ENCODE measurements at places on chromosomes 1 and 21.
A peak's percentile ranks its signal among the peaks of the same experiment; 100 is the strongest.

DNA sequence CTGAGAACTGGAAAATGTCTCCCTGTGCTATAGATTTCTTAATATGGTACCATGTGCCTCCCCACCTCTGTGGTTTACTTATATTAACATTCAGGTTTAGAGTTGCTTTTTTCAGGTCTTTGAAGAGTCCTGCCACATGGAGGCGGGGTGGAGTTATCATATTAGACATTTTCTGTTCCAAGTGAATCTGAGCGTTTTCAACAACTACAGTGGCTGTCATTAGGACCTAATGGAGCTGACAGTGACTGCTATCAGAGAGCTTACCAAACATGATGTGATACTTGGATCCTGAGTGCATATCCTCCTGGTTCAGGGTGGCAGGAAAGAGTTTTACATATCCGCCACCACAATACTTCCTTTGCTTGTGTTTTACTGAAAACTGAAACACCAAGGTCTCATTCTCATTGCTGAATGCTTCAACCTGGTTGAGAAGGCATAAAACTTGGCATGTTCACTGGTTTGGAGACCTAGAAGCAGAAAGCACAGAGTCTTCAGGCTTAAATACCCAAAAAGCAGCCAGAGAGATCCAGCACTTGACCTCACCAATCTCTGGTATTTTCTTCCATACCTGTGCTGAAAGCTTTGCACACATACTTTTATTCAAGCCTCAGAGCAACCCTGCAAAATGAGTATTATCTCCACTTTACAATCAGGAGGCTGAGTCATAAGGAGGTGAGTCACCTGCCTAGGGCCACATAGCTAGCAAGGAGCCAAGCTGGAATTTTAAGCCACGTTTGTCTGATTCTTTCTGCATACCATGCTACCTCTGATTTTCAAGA lies 47.4 kb upstream of the OSBPL9 start:
- peak; percentile 17 for DNase-seq

DNA sequence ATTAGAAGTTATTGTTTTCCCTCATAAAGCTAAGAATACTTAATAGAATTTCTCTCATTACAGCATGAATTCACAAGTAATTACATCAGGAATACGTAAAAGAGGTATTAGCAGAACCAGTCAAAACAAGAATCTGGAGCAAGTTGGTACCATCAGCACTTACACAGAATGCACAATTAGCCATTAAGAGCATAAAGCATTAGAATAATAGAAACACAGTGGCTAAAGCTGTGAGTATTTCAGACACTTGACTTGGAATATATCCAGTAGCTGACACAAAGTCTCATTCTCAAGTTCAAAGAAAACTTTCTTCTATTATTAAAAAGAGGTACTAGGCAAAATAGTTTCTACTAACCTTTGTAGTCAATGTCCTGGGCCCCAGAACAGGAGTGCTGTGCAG lies 49.6 kb downstream of the KRTAP19-8 start:
- DNase-seq = no peak

GRCh38 chr21:25887166-25887565 lies 152.4 kb downstream of the GABPA start:
- no peak for DNase-seq

GRCh38 chr1:233673261-233673946 lies 59.5 kb downstream of the KCNK1 start:
- no peak for DNase-seq

- DNase-seq = no peak
These were observed 12.3 kb upstream of the C4BPB start for GRCh38 chr1:207076181-207076955.

DNA sequence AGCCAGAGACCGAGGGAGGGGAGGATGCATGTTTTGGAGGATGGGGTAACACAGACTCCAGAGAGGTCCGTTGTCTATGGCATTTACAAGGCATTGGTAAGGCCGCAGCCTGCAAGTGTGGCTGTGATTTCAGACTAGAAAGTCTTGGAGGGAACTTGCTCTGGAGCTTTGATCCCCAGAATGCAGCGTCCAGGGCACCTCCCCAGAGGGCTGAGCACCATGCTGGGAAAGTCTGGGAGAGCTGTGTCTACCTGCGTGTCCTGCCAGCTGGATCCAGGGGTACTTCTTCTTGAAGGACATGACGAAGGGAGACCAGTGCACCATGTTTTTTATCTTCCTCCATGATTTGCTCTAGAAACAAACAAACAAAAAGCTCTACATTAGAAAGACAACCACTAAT lies 90.7 kb downstream of the ITPKB start:
- DNase-seq = no peak

DNA sequence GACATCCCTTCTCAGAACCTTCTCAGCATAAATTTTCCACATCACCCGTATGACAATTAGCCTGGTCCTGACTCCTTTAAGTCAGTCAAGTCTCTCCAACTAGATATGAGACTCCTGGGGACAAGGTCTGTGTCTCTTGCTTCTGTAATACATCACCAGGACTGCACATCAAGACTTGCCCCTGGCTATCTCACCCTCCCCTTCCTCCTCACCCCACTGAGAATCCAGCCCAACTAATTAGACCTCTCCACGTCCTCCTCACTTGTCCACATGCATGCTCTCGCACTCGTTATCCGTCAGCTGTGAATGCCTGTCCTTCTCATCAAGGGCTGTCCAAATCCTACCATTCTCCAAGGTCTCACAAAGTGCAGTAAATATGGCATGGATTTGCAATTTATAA lies 542.8 kb downstream of the PTPRU start:
- no peak for DNase-seq

- DNase-seq = no peak
These were observed 45.4 kb upstream of the TENT5B start for GRCh38 chr1:27057801-27058625.

- DNase-seq = no peak
These were observed 68.4 kb downstream of the USP24 start for GRCh38 chr1:55146781-55147180.

DNA sequence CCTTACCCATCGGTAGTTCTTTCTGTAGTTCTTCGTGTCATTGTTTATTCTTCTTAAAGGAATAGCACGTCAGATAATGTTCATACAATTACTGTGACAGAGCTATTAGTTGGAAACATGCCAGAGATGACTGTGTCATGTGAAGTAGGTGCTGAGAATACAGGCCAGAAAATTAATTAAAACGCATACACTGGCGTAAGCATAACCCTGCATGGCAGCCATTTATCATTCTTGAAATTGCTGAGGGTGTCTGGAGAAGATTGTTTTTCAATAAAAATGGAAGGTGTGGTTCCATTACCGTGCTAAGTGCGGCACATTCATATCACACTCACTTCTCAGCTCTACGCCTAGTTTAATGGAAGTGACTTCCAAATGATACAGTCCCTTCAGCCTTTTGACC lies 7.8 kb downstream of the ETS2 start:
- no peak for DNase-seq
